Cortex of kidney (tissue), 1 donor: ENCODE measurements at places on chromosomes 7 and 10.

DNA sequence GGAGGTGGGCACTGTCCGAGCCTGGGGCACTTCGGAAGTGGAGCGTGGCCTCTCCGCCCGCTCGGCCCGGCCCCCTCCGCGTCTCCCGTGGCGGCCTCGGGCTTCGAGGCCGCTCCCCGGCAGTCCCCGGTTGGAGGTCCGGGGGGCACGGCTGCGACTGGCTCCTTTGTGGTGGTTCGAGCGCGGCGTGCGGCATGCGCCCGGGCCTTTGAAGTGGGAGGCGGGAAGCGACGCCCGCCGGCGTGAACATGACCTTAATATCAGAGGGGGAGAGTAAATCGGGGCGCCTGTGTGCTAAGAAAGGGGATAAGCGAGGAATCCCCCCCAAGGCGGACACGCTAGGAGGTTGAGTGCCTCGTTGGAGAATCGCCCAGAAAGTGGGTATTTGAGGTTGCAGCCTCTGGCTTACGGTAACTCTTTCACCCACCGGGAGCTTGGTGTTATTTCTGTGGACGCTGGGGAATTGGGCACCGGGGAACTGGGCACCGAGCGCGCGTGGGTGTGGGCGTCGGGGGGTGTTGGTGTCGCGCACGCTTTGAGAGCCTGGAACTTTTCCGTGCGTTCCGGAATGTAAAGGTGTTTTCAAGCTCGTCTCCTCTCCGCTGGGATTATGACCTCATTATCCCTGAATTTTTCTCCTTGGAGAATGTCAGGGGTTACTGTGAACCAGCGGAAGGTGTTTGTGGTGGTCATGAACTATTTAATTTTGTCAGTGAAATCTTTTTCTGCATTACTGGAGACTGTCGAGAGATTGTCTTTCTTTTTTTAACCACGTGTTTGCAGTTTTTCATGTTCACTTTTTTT, 660 bp downstream of the SUV39H2 start:
- DNase-seq: no peak

GRCh38 chr10:114328441-114328812, 75.9 kb downstream of the AFAP1L2 start:
- no peak for DNase-seq

DNA sequence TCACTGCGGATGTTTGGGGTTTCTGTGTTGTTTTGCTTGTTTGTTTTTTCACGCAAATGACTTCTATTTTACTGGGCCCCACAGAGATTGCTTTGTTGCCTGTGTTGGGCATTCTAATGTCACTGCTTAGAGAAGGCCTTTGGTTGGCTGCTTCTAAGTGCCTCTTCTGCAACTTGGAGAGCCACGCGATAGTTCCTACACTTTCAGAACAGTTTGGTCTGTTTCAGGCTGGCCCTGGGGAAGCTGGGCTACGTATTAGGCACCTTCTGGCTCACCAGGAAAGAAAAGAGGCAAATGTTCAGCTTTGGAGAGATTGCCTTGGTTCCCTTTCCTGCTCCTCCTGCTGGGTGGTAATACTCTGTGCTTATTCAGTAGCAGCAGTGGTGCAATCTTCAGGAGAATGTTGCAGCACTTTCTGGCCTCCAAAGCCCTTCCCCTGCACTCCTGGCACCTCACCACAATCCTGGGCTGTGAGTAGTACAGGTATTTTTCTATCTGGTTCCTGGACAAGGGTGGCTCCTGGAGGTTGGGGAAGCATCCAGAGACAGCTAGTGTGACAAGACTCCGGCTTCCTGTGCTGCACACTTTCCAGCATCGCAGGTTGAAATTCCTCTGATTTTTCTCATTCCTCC, 1.2 kb downstream of the ANTXRL start:
- DNase-seq: no peak

- no peak for DNase-seq
Measured at GRCh38 chr7:29505931-29506330, 57.7 kb upstream of the PRR15 start.

DNA sequence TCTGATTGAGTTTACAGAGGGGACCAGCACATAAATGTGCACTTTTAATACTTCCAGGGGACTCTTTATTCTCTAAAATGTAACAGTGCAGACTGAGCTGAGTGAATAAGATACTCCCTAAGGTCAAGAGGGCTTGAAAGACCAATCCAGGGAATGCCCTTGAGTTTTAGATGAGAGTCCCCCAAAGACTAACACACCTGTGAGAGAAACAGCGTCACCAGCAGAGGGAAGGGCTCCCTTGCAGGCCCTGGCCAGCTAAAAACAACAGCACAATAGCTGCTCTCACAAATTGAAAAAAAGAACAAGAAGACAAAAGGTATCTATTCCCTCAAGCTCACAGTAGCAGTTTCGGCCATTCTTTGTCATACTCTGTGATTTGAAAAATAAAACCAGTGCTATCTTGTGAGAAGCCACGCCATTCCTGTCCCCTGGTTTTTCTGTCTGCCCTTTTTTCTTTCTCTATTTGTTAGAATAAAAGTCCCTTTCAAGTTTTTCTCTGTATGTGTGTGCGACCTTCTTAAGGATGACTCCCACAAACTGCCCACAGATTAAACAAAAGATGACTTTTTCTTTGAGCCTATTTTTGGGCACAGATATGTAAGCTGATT, 230.4 kb upstream of the BMPER start:
- no peak for DNase-seq

DNA sequence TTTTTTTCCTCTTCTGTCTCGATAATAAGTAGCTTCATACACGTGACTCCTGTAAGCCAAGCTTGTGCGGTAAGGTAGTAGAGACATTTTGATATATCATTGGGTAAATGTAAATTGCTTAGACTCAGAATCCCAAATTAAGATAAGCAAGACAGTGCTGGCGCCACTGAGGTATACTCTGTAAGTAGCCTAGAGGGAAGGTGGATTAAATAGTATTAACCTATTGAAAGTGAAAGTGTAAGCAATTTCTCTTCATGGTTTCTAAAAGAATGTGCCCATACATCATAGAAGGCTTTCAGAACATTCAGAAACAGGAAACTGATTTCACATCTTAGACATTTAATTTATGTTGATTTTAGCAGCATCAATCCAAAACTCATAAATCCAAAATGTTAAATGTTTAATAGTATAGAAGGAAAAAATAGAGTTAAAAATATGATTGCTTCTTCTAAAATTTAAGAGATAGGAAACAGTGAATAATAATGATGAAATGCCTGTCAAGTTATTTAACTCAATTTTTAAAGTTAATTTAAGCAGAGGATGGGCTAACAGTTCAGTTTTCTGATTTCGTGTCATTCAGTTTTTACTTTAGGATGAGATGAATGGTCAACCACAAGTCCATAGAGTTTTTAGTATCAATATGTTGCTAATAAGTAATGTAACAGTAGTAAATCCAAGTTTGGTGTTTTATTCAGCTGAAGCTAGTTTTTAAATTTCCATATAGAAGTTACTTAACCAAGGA, 36.8 kb downstream of the LRRC72 start:
- no peak for DNase-seq

- DNase-seq: no peak
Measured at GRCh38 chr10:61943674-61944378, 42.3 kb downstream of the ARID5B start.

DNA sequence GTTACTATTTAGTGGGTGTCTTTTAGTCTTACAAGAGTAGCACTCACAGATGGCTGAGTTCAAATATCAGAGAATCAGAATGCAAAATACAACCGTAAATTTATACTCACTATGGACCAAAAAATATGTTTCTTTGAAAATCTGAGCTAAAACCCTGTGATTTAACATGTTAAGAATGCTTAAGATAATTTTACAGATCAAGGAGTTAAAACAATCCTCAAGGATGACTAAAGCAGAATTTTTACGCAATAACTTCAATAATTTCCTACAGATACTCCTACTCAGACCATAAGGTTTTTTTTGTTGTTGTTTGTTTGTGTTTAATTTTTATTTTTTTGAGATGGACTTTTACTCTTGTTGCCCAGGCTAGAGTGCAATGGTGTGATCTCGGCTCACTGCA, 47.9 kb upstream of the CCDC6 start:
- no peak for DNase-seq

DNA sequence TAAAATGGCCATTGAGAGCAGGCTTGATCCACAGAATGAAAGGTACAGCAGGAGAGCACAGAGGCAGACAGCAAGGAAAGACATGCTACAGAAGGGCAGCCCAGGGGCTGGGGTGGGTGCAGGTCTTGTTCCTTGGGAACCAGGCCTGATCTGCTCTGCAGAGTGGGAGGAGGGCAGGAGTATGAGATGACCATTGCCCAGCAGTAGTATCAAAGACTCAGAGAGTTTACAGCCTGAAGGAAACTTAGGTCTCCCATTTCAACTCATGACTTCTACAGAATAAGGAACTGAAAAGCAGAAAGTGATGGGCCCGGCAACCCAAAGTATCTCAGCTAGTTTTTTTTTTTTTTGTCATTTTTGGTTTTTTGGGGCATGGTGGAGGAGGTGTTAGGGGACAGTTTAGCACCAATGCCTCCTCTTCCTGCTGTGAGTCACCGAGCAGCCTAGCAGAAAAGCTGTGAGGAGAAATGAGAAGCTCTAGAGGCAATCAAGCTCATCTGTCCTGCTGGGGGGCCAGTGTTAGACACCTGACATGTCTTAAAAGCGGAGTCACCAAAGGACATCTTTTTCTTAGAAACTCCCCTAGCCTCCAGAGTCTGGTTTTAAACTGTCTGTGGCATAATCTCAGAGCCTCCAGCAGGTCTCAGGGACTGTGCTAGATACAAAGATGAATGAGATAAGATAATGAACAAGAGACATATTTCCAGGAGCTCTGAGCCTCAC, 34.3 kb upstream of the HERPUD2 start:
- no peak for DNase-seq

GRCh38 chr10:61052469-61053205, 108.7 kb upstream of the RHOBTB1 start:
- no peak for DNase-seq

DNA sequence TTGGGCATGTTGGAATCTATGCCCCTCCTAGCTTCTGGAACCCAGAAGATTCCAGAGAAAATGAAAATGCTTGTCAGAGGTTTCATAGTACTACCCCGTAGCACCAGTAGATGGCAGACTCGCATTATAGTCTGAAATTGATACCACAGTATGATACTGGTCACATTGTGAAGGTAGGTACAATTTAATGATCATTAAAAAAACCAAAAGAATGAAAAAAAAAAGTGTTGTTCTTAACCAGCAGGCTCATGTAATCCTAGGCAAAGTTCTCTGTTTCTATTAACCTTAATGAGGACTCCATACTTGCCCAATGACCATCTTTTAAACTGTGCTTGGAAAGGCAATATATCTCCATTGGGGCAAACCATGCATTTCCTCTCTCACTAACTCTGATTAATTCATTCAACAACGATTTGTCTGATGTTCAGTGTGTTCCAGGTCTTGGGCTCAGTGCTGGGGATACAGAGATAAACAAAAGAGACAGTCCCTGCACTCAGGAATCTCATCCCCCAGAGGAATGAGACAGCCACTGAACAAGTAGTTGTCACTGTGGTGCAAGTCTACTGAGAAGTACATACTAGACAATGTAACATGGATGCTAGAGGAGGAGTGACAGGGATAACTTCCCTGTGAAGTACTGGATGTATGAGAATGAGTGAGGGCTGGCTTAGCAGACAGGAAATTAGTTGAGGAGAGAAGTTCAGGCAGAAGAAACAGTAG, 223.5 kb upstream of the PHYHIPL start:
- no peak for DNase-seq

DNA sequence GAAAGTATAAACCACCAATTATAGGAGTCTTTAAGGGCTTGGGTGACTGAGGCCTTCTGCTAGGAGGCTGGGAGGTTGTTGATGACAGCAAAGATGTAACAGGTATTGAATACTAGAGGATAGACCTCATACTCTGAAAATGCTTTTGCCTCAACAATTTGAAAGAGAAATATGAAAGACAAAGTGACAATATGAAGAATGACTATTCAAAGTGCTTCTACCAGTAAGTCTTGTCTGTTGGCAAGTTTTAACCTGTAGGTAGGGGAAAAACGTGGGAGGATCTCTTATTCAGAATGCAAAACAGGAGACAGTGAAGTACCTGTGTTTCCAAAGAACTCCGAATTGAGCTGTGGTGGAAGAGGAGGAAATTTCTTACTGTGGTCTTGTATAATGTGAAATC, 38.2 kb downstream of the GBF1 start:
- DNase-seq: no peak

DNA sequence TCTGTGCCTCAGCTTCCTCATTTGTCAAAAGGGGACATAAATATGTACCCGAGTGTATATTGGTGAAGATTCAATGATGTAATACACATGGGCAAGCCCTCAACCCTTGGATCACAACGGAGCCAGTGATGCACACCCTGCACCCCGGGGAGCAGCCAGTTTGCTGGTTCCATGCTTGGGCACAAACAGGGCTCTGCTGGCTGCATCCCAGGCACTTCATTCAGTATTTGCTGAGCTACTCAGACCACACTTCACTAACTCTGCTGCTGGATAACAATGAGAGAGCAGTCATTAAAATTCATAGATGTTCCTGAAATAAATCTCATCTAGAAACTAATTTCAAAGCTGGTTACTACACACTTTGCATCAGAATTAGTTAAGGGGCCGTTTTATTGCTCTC, 72.0 kb downstream of the SCRN1 start:
- DNase-seq: no peak

DNA sequence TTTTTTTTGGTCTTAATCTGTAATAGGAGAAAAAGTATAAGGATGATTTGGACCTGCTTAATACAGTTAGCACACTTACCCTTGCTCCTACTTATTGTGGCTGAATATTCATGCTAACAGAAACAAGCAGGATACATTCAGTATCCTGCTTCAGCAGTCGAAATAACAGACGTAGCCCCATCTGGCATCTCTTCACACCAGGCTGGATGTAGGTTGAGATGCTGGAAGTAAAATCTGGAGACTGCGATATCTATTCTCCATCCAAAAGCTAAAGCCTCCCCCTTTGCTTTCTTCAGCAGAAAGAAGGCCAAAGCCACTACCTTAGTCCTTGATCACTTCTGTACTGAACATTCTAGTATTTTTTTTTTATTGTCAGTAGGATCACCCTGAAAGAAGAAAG, 537.4 kb downstream of the AUTS2 start:
- no peak for DNase-seq

GRCh38 chr10:93178226-93178625, 104.5 kb downstream of the CYP26A1 start:
- no peak for DNase-seq

DNA sequence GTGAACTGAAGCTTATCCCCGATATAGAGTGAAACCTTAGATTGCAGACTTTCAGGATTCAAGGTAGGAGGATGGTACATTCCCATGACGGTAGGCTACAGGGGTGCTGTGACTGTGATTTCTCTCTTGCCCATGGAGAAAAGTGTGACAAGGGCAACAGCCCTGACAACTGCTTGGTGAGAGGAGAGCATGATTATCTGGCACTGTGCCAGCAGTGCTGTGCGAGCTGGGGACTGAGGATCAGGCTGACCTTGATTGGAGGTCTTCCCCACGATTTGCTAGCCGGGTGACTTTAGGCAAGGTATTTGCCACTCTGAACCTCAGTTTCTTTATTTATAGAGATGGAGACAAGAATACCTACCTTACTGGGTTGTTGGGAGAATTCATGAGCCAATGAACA, 229.5 kb downstream of the PTEN start:
- no peak for DNase-seq

GRCh38 chr10:95485056-95485844, 75.9 kb downstream of the SORBS1 start:
- no peak for DNase-seq
